ENCODE measurements at places on chromosomes 1 and 21.

DNA sequence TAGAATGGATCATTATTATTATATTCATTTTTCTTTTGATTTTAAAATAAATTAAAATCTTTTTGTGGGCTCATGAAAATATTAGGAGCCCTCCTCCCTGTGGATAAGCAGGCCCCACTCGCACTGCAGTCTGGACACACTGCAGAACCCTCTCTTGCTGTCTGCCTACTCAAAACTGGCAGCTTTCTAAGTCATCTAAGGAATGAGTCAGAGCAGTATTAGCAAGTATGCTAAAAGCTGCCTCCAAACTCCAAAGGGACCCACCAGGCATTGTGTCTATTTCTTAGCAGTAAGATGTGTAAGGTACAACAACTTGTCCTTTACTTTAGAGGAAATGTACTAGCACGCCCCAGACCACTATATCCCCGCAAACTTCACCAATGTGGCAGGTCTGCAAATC is 108.8 kb downstream of the SYF2 start:
- no peak for DNase-seq

DNA sequence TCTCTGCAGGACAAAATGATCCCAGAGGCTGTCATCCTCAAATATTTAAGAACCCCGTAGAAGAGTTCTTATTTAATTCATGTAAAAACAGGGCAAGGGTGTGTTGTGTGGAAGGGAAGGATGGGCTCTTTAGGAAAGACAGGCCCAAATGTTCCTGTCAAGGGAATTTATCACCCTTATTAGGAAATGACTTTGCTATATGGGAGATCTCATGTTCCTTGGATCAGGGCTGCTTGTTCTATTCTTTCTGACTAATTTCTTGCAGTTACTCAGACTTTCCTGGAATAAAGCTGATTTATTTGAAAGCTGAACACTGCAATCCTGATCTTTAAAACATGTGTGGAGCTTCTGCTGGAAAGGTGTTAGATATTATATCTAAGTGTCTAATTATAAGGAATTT is 72.8 kb downstream of the SELENOF start:
- no peak for DNase-seq

DNA sequence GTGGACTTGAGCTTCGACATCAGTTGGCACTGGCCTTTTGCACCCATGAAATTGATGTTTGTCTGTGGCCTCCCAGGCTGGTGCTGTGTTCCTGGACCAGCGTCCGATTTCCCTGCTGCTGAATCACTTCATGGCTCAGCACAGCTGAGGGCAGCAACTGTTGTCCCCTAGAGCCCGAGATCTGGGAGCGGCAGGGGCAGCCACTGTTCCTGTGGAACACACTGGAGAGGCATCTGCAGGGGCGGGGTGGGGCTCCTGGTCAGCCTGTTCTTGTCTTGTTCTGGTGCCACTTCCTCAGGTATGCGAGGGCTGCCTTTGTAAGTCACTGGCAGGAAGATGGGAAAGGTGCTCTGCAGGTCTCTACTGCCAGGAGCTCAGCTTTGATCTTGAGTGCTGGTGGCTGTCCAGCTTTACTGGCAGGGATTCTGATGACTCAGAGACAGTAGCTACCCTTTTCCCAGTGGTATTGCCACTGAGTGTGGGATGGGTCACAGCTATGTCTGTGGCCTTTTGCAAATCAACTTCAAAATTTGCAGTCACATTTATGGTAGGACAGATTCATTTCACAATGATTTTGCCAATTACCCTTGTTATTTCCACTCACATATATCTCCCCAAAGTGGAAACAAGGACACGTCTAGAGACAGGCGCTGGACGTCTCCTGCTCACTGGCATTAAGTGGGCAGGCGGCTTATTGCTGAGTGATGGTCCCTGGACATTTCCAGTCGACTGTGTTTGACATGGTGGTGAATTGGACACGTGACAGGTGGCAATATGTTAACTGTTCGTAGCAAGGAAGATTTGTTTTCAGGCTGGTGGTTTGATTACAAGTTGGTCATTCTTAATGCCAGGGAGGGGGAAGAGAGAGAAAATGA is 15.3 kb downstream of the AGPAT3 start:
- DNase-seq: no peak

GRCh38 chr1:234093741-234094140 is 189.3 kb downstream of the SLC35F3 start:
- DNase-seq: no peak

DNA sequence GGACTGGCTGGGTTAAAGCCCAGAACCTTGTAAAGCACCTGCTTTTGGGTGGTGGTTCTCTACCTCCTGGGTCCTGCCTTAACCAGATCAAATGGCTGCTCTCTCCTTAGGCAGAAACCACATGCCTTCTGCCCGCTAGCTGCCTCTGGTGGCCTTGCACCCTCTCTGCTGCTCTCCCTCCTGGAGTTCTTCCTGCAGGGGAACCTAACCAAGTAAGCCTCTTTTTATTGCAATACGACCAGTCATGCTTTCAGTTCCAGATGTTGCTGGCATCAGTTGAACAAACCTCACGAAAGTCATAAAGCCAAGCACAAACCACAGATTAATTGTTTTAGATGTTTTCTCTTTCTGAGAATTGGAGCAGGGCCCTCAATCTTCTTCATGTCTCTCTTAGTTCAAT is 118.9 kb downstream of the GDAP2 start:
- no peak for DNase-seq

- peak; percentile 62 for DNase-seq
Observed at GRCh38 chr21:36125512-36126207, 9.2 kb upstream of the CBR3 start.

GRCh38 chr1:10939654-10940450 is 72.6 kb upstream of the TARDBP start:
- DNase-seq: peak; percentile 63

DNA sequence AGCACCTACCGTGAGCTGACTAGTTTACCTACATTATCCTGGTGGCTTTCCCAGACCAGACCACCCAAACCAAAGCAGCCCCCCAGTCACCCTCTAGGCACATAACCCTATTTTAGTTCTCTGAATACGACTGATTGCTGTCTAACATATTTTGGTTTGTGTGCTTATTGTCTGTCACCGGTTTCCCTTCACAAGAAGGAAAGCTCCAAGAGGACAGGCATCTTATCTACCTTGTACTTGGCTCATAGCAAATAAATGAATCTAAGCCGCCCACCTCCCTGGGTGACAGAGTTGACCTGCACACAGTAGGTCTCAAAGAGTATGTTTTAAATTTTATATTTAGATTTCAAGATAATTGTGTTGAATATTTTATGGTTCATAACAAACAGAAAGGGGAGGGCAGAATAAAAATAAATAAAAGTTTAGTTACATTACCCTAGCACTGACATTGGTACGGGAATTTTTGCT is 904 bp upstream of the PRDX6 start:
- DNase-seq: no peak

- DNase-seq: peak; percentile 94
Observed at GRCh38 chr1:220094016-220094911, at the start of gene IARS2. Gene IARS2, plus strand, starts transcription at chr1:220094132. Its CDS starts 85 bp downstream, at chr1:220094217.

DNA sequence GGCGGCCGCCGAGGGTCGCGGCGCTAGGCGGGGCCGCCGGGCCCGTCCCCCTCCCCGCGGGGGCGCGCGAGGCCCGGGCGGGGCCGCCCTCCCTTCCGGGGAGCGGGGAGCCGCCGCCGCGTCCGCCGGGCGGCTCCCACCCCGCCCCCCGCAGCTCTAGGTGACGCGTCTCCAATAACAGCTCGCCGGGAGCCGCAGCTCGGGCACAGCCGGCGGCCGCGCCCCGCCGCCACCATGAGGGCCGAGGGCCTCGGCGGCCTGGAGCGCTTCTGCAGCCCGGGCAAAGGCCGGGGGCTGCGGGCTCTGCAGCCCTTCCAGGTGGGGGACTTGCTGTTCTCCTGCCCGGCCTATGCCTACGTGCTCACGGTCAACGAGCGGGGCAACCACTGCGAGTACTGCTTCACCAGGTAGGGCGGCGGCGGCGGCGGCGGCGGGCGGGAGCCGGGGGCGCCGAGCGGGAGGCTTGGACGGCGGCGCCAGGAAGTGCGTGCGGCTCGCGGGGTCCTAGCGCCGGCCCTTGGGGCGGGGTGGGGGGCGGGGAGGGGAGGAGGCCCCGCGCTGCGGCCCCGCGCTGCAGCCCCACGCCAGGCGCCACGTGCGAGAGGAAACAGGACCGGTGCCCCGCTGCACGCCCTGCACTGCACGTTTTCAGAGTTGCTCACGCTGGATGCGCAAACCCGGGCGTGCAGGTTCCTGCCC is at the start of gene SMYD2:
Gene SMYD2, plus strand, starts transcription at position 139 of the 699 bp plus-strand sequence. Its CDS starts 96 bp downstream, at position 235.
- DNase-seq: peak; percentile 65

DNA sequence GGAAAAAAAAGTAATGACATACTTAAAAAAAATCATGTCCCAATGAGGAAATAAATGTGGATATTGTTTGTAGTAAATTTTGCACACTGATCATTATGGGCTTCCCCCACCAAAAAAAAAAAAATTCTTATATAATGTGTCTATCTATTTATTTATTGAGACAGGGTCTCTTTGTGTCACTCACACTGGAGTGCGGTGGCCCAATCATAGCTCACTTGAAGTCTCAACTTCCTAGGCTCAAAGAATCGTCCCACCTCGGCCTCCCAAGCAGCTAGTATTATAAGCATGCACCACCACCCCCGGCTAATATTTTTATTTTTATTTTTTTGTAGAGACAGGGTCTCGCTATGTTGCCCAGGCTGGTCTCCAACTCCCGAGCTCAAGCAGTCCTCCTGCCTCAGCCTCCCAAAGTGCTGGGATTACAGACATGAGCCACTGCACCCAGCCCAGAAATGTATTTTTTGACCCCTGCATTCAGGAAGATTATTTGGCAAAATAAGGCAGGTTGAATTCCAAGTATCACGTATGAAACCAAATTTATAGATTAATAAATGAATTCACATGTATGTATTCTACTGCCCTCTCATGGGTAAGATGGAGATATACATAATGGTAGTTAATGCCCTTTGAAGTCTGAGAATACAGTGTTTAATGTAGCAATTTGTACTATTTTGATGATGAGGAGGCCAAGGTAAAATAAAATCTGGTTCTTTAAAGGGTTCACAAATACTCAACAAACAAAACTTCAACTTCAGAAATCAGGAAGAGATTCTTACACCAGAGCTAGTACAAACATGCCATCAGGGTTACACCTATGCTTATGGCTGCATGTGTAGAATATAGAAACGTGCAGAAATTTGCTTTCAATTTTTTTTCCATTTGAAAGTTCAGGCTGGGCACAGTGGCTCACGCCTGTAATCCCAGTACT is 1.4 kb upstream of the DENND2C start:
- no peak for DNase-seq

Data from activated naive CD4-positive, alpha-beta T cell treated with Interleukin-2 at 50 U/mL for 16 hours (primary cell).